ENCODE measurements at places on chromosomes 12 and 14.

DNA sequence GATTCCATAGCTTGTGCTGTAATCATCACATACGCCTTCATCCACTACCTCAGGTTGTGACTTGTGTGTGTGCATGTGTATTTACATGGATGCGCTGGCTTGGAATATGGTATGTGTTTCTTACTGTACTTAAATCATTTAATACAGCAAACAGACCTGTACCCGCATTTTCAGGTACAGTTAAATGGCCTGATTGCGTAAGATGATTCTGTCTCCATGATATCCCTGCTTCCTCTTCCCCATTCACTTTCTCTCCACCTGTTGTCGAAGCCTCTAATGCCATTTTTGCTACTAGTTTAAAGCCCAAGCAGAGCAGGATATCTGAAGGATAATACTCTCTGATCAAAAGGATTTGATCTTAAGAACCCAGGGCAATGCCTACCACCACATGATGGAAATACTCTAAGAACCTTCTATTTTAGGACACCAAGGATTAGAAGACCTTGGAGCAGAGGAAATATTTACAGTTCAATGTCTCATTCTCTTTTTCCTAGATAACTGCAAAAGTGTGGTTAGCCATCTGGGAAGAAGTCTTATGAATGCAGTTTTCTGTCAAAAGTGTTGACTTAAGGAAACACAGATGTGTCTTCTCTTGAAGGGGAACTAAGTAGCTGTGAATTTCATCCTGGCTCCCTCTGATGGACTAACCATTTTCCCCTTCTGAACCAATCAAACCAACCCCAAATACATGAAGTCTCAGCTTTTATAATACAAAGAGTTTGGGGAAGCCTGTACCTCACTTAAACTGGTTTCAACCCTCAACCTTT, 78.7 kb downstream of the HELB start:
- DNase-seq, result no peak

DNA sequence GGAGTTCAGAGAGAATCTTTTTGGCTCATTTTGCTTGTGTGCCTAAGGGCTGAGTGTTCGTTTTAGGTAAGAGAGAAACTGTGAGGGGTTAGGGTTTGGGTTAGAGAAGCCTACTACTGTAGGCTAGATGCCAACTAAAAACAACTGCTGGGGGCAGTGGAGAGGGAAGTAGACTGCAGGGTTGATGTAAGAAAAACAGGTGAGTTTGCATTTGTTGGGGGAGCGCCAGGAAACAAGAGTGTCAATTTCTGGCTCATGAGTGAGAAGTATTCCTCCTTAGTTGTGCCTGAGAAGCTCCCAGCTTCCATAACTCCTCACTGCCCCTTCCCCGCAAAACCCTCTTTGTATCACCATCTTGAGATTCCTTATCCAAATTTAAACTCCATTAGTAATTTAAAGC, 92.3 kb downstream of the DERA start:
- no peak for DNase-seq

DNA sequence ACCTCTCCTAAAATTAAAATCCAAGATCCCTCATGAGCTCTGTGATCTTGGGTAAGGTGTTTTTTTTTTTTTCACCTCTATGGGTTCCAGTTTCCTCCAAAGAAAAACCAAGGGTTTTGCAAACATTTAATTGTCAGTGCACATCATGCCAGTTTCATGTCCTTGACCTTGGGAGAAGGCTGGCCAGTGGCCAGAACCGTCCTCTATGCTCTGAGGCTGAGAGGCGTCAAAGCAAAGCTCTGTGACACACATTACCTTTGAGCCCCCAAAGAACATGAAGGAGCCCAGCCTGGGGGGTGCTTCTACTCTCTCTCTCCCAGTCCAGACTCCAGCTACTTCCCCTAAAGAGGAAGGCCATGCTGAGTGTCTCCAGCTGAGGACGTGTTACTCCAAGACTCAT, 145.5 kb upstream of the TMEM132C start:
- no peak for DNase-seq

- no peak for DNase-seq
Measured at GRCh38 chr12:81872400-81872799, 113.2 kb upstream of the PPFIA2 start.

DNA sequence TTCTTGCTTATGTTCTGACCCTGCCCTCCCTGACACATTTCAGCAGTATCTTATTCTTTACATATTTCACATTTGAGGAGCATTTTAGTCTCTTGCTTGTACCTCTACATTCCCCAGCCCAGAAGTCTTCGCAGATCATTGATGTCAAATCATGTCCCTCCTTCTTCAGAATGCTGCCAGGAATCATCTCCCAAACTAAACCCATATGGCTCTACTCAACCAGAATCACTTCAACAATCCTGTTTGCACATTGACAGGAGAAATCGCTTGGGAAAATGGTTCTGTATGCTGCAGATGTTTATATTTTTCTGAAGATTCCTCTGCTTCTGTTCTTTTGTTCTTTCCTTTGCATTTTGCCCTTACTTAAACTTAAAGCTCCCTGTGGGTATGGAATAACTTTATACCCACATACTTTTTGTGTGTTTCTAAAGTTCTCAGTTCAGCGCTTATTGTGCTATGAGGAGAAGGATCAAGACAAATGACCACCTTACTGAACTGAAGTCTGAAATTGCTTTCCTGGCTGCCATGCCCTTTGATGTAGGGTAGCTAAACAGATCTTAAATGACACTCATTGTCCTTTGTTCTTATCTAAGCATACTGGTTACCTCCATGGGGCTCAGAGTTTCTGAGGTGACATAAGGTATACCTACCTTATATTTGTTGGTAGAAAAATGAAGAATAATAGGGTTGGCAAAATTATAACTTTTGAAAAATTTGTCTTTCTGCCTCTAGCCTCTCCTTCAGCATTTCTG, 134.6 kb downstream of the SLC25A21 start:
- no peak for DNase-seq

- DNase-seq, result no peak
Measured at GRCh38 chr12:87676731-87677130, 352.5 kb downstream of the C12orf50 start.

DNA sequence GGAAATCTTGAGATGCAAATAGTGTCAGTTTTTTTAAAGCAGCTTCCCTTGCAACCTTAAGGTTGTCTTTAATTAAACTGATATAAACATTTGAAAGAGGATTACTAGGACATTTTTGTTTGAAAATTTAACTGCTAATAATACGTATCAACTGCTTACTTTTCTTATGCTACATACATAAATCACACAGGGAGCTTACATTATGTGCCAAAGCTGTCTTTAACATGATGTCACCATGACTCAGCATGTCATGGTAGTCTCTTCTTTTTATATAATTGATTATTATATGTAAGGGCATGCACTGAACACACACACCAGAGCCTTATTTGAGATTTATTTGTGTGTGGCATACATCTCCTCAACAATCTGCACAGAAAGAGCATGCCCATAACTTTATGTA, 63.0 kb upstream of the PTHLH start:
- no peak for DNase-seq

- no peak for DNase-seq
Measured at GRCh38 chr14:21070610-21071224, 613 bp downstream of the ARHGEF40 start.

GRCh38 chr12:1828856-1829255, 8.5 kb downstream of the LRTM2 start:
- no peak for DNase-seq

GRCh38 chr12:66354291-66354690, 52.0 kb downstream of the HELB start:
- DNase-seq, result no peak

GRCh38 chr12:24049728-24050127, 100.3 kb upstream of the SOX5 start:
- no peak for DNase-seq

- DNase-seq, result no peak
Measured at GRCh38 chr12:114512351-114512750, 106.4 kb upstream of the TBX5 start.

- DNase-seq, result no peak
Measured at GRCh38 chr12:130799051-130799450, 40.0 kb downstream of the STX2 start.

DNA sequence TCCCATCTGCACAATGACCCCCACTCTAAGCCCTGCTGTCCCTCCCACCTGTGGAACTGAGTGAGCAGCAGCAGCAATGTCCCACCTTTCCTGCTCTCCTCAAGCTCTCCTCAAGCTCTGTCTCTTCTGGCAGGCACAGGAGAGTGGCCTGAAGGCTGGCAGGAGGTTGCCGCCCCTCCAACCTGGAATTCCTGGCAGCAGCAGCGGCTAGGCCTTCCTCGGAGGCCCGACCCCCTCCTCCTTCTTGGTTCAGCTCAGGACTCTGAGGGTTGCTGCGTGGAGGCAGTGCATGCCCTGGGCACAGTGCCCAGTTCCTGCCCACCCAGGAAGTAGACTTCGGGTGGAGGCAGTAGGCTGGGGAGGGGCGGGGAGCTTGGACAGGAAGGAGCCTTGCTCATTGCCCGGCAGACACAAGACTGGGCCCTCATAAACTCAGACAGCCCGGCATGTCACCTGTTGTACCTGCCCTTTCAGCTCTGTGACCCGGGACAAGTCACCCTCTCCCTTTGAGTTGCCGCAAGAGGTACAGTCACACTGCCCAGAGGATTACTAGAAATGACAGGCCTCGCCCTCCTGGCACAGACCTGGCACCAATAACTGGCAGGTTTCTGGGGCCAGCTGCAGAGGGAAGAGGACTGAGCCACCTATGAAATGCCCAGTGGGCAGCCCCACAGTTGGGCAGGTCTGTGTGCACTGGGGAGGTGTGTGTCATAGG, 2.1 kb upstream of the SERPINA1 start:
- no peak for DNase-seq

DNA sequence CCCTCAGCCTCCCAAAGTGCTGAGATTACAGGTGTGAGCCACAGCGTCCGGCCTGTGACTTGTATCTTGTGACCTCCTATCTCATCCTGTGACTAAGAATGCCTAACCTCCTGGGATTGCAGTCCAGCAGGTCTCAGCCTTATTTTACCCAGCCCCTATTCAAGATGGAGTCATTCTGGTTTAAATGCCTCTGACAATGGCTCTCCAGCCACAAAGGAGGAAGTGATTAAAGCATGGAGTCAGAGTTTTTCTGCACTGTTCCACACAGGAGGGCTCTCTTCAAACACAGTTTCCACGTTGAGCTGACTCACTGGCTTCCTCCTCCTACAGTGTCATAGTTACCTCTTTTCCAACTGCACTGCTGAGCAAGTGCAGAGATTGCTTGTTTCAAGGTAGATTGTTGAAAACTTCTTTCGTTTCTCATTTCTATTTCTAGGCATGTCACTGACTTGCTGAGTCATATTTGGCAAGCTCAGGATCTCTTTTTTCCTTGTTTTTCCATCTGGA, 383.8 kb downstream of the PCNX1 start:
- DNase-seq, result peak; percentile 31

GRCh38 chr12:27732281-27732680, 21.6 kb downstream of the MRPS35 start:
- DNase-seq, result no peak

DNA sequence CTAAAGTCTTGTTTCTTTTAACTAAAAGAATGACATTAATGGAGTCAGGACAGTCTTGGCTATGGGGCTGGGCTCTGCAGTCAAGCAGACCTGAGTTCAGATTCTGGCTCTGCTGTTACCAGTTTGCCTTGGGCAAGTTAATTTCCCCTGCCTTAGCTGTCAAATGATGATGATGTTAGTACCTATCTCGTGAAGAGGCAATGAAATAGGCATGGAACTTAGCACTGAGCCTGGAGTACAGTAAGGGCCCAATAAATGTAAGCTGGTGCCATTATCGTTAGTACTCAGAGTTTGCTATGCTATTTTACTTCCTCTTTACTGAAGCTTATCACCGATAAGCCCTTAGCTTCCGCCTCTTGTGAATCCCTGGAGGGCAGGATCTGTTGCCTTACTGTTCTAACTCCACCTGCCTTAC, 8.5 kb downstream of the FBXW8 start:
- no peak for DNase-seq

GRCh38 chr14:43539210-43539609, 967.9 kb downstream of the FSCB start:
- DNase-seq, result no peak

DNA sequence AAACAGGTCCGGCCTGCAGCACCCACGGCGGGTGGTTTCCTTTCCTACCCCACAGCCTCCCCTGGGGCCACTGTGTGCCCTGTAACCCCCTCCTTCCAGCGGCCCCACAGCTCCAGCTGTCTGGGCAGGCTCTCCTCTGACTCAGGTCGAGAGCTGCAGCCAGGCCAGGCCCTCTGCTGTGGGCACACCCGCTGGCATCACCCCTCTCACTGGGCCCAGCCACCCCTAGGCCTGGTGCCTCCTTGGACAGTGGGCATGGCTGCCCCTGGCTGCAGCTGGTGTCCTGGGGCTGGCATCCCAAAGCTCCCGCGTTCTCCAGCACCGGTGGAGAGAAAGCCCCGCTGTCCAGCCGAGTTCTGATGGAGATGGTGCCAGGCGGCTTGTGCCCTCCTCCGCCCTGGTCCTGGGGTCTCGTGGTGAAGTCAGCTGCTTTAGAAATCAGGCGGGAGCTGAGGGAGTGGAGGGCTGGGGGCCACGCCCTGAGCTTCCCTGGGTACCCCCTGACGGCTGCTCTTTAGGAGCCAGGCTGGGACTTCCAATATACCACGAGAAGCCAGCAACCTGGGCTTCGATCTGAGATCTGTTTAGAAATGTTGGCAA, 114.9 kb downstream of the KIF26A start:
- no peak for DNase-seq

DNA sequence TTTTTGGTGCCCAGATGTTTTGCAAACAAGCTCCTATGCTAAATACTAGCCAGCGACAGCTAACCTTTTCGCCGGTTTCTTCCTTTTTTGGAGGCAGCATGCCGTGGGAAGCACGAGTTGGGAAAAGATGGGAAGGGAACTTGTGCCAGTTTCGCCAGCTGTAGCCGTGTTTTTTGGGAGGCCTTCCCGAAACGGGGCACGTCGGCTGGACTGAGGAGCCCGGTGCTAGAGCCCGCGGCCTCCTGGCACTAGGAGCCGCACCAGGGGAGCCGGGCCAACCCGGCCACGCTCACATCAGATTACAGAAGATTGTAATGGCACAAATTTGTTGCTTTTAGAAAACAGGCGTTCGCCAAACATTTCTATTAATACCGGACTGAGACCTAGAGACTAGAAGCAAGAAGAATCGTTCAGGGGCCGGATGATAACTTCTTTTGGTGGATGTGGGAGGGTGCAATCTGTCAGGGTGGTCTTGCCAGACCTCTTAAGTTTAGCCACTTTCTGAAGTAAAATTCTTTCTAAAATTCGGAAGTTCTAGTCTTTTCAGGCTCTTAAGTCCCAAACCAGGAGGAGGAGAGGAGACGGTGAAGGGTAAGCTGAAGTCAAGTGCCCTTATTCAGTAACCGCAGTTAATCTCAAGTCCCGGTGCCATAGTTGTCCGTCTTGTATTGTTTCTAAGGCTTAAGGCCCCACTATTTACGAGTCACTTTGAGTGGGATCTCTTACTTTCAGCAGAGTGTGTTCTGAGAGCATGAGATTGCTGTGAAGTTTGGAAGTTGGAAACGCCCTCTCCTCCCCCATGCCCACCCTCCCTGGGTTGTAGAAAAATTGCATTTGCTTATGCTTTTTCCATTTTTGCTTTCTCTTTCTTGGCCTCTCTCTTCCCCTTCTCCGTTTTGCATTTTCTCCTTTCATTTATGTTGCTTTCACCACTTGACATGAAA, 1.3 kb downstream of the RASSF3 start:
- DNase-seq, result no peak

GRCh38 chr12:101564912-101565311, 29.9 kb upstream of the MYBPC1 start:
- no peak for DNase-seq

- DNase-seq, result peak; percentile 80
Measured at GRCh38 chr12:57476162-57476992, 3.3 kb downstream of the ARHGAP9 start.
